ENCODE measurements at places on chromosomes 5 and 9. TPM values are rescaled to one million over a fixed set of nuclear protein-coding genes. Genes with fewer than 3 reads are reported as not detected.

- peak; percentile 28 for DNase-seq
- no peaks in the 10 kb centered on the region for H3K27me3 ChIP-seq
- peak overlapping the region; percentile 14 for H3K27ac ChIP-seq
- H3K36me3 ChIP-seq, result no peaks in the 10 kb centered on the region
- peaks cover 11% of the 10 kb centered on the region for H3K4me1 ChIP-seq
Observed at GRCh38 chr5:62316176-62316502, 10.1 kb downstream of the KIF2A start.

GRCh38 chr9:4984171-4984620 lies 876 bp upstream of the JAK2 start:
- no peaks in the 10 kb centered on the region for H3K36me3 ChIP-seq
- no peaks in the 10 kb centered on the region for H3K27me3 ChIP-seq
- no peak for DNase-seq
- peaks cover 9% of the 10 kb centered on the region for H3K4me1 ChIP-seq
- H3K4me3 ChIP-seq, result peak overlapping the region; percentile 55

Gene BTNL3
- not detected for total RNA-seq

GRCh38 chr5:178058321-178059012 lies 54.9 kb upstream of the N4BP3 start:
- no peak overlapping the region for H3K27ac ChIP-seq
- H3K36me3 ChIP-seq, result no peaks in the 10 kb centered on the region
- no peak overlapping the region for H3K4me3 ChIP-seq
- DNase-seq, result no peak
- H3K27me3 ChIP-seq, result no peaks in the 10 kb centered on the region

GRCh38 chr5:110625376-110625999 lies 101.0 kb downstream of the TMEM232 start:
- no peak overlapping the region for H3K4me3 ChIP-seq
- no peaks in the 10 kb centered on the region for H3K27me3 ChIP-seq
- H3K27ac ChIP-seq, result no peak overlapping the region
- H3K4me1 ChIP-seq, result no peaks in the 10 kb centered on the region
- no peaks in the 10 kb centered on the region for H3K36me3 ChIP-seq
- DNase-seq, result peak; percentile 49

- H3K36me3 ChIP-seq, result no peaks in the 10 kb centered on the region
- peaks cover 12% of the 10 kb centered on the region for H3K4me1 ChIP-seq
- no peak for DNase-seq
- H3K4me3 ChIP-seq, result no peak overlapping the region
Observed at GRCh38 chr5:178477802-178478201, 112.4 kb downstream of the COL23A1 start.

GRCh38 chr9:76701441-76702039 lies 62.7 kb upstream of the PCA3 start:
- no peak for DNase-seq
- no peak overlapping the region for H3K4me3 ChIP-seq
- no peaks in the 10 kb centered on the region for H3K36me3 ChIP-seq

GRCh38 chr5:169910393-169910792 lies 69.9 kb downstream of the INSYN2B start:
- no peak overlapping the region for H3K27ac ChIP-seq
- H3K36me3 ChIP-seq, result no peaks in the 10 kb centered on the region
- DNase-seq, result no peak
- H3K4me3 ChIP-seq, result no peak overlapping the region
- no peaks in the 10 kb centered on the region for H3K27me3 ChIP-seq

Gene ORM1
- total RNA-seq, result not detected

Gene CDH12
- total RNA-seq, result 0.95 TPM

Gene MARVELD2
- total RNA-seq, result 4.9 TPM

DNA sequence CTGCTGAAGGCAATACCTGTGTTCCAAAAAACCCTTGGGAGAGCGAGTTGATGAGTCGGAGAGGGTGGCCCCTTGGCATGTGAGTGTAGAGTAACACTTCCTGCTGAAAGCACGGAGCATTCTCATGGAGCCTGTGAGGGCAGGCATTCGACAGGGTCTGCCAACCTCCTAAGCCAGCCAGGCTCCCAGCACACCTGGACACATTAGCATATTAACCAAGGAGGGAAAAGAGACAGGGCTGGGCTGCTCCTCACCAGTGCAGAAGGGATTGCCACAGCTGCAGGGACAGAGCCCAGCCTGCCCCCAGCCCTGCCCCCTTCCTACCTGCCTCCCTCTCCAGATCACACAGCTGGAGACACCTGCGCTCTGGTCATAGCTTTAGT lies 46.4 kb upstream of the SEMA4D start:
- H3K4me3 ChIP-seq, result no peak overlapping the region
- no peaks in the 10 kb centered on the region for H3K36me3 ChIP-seq
- DNase-seq, result no peak
- H3K27ac ChIP-seq, result no peak overlapping the region

DNA sequence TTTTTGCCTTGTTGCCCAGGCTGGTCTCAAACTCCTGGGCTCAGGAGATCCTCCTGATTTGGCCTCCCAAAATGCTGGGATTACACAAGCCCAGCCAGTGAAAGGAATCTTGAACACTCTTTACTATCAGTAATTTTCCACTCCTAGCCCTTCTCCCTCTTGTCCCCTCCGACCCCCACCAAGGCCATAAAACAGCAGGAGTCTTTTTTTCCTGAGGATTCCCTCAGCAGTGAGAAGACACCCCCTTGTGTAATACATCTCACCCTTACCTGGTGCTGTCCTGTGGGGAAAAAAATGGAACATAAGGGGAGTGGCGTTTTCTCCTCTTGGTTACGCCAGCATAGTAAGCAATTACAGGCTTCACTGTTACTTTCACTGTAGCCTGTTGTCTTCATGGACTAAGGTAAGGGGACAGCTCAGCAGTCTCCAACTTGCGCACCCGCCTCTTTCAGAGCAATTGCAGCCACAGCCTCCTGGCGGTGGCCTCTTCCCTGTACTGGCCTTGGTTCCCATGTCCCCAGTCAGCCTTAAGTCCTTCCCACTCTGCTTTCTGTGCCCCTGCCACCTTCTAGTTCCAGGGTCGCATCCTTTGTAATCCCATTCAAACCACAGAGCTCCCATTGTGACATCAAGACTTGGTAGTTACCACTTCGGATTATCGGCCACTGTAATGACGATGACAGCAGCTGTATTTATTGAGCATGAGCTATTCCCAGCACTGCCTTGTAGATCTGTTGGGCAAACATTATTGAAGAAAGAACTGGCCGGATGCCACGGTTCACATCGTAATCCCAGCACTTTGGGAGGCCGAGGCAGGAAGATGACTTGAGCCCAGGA lies 10.0 kb downstream of the NAIF1 start:
- no peaks in the 10 kb centered on the region for H3K36me3 ChIP-seq
- H3K4me3 ChIP-seq, result no peak overlapping the region
- no peaks in the 10 kb centered on the region for H3K27me3 ChIP-seq
- no peak overlapping the region for H3K27ac ChIP-seq
- no peak for DNase-seq

DNA sequence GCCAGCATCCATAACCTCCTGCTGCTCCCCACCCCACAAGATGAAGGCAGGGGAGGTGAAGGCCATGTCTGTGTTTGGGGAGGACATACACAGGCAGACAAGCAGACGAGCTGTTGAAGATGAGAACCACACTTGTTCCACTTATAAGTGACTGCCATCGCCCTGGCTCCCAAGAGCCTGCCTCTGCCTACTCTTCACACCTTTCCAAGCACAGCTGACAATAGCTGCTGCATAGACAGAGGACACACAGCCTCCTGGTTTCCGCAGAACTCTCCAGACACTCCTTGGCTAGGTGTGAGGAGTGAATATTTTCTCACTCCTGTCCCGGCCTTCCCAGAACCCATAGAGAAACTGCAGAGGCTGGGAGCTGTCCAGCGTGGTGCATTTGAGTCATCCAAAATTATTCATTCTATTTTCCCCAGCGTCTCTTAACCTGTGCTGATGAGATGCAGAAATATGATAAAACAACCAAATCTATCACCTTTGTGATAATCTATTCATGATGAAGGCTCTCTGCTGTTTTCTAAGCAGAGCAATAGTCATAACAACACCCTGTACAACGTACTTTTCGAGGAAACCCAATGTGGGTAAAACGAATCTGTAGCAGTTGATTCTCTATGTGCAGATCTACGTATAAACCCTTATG lies 24.7 kb downstream of the KLF9 start:
- H3K27ac ChIP-seq, result no peak overlapping the region
- H3K4me1 ChIP-seq, result peaks cover 5% of the 10 kb centered on the region
- H3K36me3 ChIP-seq, result no peaks in the 10 kb centered on the region
- peak; percentile 62 for DNase-seq

DNA sequence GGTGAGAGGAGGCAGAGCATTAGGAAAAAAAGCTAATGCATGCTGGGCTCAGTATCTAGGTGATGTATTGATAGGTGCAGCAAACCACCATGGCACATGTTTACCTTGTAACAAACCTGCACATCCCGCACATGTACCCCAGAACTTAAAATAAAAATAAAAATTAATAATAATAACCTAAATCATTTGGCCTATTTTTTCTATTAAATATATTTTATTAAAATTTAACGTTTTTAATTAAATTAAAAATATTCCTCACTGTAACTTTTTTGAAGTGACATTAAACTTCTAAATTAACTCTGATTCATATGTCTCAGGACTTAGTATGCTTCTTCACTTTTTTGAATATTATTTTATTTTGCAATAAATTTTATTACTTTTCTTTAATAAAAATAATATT lies 83.7 kb upstream of the PARP8 start:
- no peak for DNase-seq
- no peaks in the 10 kb centered on the region for H3K27me3 ChIP-seq
- H3K4me1 ChIP-seq, result no peaks in the 10 kb centered on the region
- no peaks in the 10 kb centered on the region for H3K36me3 ChIP-seq

DNA sequence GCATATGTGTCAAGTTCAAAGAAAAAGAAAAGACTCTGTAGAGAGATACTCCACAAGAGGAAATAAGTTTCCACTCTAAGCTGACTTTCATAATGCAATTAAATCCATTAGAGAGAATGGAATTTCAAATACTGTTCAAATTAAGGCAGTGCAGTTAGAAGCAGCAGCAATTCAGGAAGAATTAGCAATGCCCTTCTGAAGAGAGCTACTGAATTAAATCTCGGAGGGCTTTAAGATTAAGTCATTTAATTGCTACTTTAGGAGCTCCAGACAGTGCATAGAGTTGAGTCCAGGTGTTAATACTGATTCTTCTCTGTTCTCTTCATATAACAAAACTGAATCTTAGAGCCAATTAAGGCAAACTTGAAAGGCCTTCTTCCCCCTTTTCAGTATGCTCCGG lies 8.5 kb downstream of the CDH12 start:
- H3K27me3 ChIP-seq, result peaks cover 6% of the 10 kb centered on the region
- H3K27ac ChIP-seq, result no peak overlapping the region
- no peak overlapping the region for H3K4me3 ChIP-seq
- H3K4me1 ChIP-seq, result no peaks in the 10 kb centered on the region

DNA sequence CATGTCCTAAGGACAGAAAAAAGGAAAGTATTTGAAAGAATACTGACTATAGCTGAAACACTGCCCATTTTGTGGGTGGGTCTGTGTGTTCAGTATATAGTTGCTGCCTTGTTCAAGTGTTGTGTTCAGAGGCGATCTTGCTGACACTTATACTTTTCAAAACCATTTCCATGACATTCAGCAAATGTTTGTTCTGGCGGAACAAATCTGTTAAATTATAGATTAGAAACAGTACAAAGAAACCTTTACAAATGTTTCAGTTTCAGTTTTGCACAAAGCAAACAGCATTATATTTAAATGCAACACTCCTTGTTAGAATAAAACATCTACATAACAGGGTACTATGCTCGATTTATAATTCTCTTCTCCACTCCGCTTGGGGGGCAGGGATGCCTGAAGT lies 2276.3 kb downstream of the MAT2B start:
- no peaks in the 10 kb centered on the region for H3K27me3 ChIP-seq
- no peak overlapping the region for H3K27ac ChIP-seq
- DNase-seq, result no peak
- H3K4me3 ChIP-seq, result no peak overlapping the region
- H3K4me1 ChIP-seq, result no peaks in the 10 kb centered on the region
- no peaks in the 10 kb centered on the region for H3K36me3 ChIP-seq

DNA sequence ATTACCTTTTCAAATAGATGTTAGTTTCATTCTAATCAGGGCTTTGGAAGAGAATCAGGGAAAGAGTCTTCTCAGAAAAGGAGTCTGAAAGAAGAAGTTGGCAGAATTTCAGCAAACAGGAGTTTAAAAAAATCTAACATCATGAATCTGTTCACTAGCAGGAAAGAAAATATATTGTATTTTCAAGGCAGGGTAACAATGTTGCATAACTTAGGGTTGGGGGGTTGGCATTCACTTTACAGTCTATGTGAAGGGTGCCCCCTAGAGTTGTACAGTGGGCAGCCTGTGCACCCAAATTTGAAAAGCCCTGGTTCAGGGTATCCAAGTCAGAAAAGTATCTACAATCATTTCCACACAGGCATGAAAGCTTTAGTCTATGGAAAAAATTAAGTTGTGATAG lies 348.4 kb upstream of the SLC30A5 start:
- peak; percentile 58 for DNase-seq
- H3K4me1 ChIP-seq, result peaks cover 17% of the 10 kb centered on the region
- no peaks in the 10 kb centered on the region for H3K36me3 ChIP-seq
- H3K27me3 ChIP-seq, result peaks cover 11% of the 10 kb centered on the region

- DNase-seq, result peak; percentile 4
- no peaks in the 10 kb centered on the region for H3K27me3 ChIP-seq
- H3K4me1 ChIP-seq, result no peaks in the 10 kb centered on the region
- no peak overlapping the region for H3K27ac ChIP-seq
- no peaks in the 10 kb centered on the region for H3K36me3 ChIP-seq
Observed at GRCh38 chr5:57113481-57113880, 60.4 kb upstream of the GPBP1 start.

- no peak for DNase-seq
- peaks cover 17% of the 10 kb centered on the region for H3K4me1 ChIP-seq
- H3K36me3 ChIP-seq, result no peaks in the 10 kb centered on the region
- no peak overlapping the region for H3K4me3 ChIP-seq
- no peaks in the 10 kb centered on the region for H3K27me3 ChIP-seq
Observed at GRCh38 chr5:169944922-169945680, 35.2 kb downstream of the INSYN2B start.

Gene DIRAS2
- total RNA-seq, result 1.2 TPM

Gene ARID3C
- total RNA-seq, result 0.27 TPM

DNA sequence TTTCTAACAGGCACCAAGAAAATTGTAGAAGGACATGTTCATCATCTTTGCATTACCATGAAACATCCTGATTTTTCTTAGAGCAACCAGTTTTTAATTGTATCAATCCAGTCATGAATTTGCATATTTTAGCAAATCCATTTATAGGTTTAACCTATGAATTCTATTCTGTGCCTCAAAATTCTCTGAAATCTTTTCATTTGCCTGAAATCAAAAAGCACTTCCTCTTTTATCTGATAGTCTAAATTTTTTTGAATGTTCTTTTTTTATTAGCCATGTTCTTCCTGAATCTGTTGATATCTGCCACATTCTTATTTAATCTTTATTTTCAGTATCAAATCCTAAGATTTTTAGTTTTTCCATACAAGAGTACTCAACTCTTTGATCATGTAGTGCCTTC lies 36.9 kb upstream of the SRP19 start:
- no peaks in the 10 kb centered on the region for H3K27me3 ChIP-seq
- H3K4me3 ChIP-seq, result no peak overlapping the region
- DNase-seq, result no peak
- peaks cover 44% of the 10 kb centered on the region for H3K36me3 ChIP-seq

GRCh38 chr5:80565330-80565729 lies 4.8 kb downstream of the ANKRD34B start:
- no peak overlapping the region for H3K4me3 ChIP-seq
- no peaks in the 10 kb centered on the region for H3K36me3 ChIP-seq
- H3K4me1 ChIP-seq, result no peaks in the 10 kb centered on the region
- peaks cover 72% of the 10 kb centered on the region for H3K27me3 ChIP-seq
- H3K27ac ChIP-seq, result no peak overlapping the region

Gene STKLD1
- total RNA-seq, result 2.0 TPM
